ENCODE measurements at places on chromosomes 2 and 18.
A peak's percentile ranks its signal among the peaks of the same experiment; 100 is the strongest.

DNA sequence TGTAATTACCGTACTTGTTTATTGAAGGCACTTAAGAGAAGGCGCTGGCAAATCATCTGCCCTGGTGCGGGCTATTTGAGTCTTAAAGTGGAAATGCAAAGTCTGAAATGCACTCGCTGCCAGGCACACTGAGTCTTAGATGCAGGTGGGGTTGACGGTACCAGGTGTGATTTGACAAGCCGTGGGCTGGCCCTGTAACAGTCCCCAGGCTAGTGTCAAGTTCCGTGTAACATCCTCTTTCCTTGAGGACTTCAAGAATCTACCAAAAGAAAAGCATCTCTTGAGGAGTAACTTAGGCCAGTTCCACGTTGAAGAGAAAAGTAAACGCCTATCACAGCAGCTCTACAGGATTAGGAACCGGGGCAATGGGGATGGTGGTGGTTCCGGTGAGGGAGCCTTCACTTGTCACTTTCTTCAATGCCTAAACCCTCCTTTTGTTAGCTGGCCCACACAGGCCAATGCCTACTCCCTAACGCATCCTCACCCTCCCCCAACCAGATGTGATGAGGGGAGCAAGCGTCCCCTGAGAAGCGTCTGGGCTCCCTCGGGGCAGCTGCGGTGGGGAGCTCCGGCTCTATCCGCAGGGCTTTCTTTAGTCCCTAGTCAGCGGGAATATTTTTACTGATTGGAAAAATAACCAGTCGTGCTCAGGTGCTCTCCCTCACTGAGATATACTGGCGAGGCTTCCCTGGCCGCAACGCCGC, 1.5 kb upstream of the UGP2 start:
- DNase-seq = no peak

- DNase-seq = peak; percentile 91
Measured at GRCh38 chr18:80108739-80109675, at the start of gene ADNP2. ADNP2 (plus strand) TSS chr18:80109262; CDS start chr18:80117543, 8,281 bp downstream.

- no peak for DNase-seq
Measured at GRCh38 chr2:218805627-218806026, 23.7 kb downstream of the CYP27A1 start.

- DNase-seq = no peak
Measured at GRCh38 chr2:97948926-97949325, 46.8 kb downstream of the TMEM131 start.

GRCh38 chr18:73674125-73674865, 473.3 kb downstream of the FBXO15 start:
- no peak for DNase-seq

DNA sequence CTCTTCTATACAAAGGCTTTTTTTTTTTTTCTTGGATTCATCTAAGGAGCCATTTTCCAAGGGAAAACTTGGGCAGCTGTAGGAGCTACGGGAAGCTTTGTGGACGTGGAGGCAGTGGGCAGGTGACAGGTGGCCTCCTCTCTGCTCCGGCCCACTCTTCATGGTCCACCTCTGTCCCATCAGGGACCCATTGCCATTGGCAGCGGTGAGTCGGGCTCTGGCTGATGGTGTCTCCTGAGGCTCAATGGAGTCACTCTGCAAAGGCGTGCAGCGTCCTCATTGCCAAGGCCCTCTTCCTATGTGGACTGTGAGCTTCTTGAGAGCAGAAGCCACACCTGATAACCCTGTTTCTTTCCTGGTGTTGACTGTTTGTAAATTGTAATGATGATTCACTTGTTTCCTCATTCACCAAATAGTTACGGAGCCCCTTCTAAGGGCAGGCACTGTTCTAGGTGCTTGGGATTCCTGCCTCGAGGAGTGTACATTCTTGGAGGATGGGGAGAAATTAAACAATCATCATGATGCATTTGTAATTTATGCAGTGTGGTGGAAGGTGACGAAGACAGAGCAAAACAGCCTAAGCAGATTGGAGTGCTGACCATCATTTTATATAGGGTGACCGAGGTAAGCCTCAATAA, 240.3 kb upstream of the HS6ST1 start:
- no peak for DNase-seq

- no peak for DNase-seq
Measured at GRCh38 chr18:47877892-47878291, 52.6 kb downstream of the SMAD2 start.

DNA sequence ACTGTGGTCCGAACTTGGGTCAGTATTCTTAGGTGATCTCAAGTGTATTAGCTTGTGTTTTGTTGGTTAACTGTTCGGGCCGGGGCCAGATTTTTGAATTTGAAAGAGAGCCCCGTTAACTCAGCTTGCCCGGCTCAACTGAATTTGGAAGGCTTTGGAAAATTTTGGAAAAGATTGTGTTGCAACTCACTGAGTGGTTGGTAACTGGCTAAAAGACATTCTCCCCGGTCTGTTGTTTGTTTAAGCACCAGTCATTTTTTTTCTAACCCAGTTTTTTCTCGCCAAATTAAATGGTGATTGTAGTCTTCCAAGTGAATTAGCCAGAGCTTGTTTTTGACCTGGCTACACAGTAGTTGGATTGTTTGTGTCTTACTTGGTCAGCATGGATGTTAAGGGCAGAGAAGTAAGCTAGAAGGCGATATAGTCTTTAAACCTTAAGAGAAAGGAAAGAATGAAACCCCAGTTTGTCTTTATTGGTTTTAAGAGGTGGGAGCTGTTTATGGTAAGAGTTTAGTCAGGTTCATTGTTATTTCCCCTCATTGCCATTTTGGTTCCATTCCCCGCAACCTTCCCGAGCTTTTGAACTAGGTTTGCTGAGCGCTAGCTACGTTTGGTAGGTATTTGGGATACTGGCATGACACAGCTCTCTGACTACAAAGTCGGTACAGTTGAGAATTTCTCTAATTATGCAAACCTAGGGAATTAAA, 2.4 kb downstream of the MAP4K4 start:
- DNase-seq = no peak

GRCh38 chr2:38187541-38188011, 111.6 kb upstream of the CYP1B1 start:
- no peak for DNase-seq

DNA sequence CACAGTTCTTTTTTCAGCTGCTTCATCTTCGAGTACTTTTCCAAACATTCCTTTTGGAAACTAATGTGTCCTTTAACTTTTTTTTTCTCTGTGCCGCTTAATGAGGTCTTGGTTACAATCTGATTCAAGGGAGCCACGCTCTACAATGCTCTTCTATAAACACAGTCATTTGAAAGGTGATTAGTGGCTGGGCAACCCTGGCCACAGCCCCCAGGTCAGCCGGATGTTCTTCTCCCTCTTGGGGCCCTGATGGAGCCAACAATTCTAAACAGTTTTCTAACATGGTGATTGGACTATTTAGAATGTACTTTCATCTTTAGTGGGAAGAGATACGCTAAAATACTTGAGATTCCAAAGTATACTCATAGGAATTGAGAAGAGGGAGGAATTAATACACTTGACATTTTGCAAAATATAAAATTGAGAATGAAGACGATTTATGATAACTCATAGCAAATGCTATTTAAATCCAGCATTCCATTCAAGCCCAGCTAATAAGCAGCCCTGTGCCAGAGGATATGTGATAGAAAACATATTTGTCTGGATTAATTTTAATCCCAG, 83.7 kb upstream of the MBOAT2 start:
- DNase-seq = no peak

- no peak for DNase-seq
Measured at GRCh38 chr2:137237055-137237454, 471.7 kb downstream of the THSD7B start.

- DNase-seq = no peak
Measured at GRCh38 chr2:127080226-127080937, 26.6 kb downstream of the BIN1 start.

GRCh38 chr2:134275058-134275862, 21.4 kb downstream of the MGAT5 start:
- DNase-seq = no peak

- DNase-seq = no peak
Measured at GRCh38 chr2:73925853-73926492, 707 bp upstream of the DGUOK start.

GRCh38 chr18:77162580-77162979, 30.0 kb upstream of the MBP start:
- DNase-seq = no peak

DNA sequence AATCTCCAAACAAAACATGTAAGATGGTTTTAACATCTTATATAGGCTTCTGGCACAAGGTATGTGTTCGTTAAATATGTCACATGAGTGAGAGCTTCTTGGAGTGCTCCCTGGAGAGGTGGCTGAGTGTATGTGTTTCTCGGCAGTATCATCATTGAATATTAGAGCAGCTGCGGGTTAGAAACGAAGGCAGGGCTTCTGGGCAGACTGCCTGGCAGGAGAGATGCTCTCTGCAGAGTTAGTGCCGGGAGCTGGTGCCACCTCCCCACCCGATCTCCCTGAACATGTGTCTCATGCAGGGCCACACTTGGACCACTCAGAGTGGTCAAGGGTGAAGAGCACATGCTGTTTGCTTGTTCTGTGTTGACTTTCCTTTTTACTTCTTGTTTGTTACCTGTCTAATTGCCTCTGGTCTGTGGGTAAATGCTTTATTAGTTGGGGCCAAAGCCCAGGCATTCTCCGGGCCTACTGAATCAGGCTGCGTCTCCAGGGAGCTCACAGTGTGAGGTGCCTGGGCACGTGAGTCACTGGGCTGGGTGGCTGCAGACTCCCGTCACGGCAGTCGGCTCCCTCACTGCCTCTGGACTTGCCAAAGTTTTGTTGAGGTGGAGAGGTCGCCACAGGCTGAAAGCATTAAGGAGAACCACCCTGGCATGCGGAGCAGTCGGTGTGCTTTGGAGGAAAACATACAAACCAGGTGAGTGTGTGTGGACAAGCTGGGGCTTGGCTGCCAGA, 246.6 kb downstream of the FHOD3 start:
- no peak for DNase-seq

DNA sequence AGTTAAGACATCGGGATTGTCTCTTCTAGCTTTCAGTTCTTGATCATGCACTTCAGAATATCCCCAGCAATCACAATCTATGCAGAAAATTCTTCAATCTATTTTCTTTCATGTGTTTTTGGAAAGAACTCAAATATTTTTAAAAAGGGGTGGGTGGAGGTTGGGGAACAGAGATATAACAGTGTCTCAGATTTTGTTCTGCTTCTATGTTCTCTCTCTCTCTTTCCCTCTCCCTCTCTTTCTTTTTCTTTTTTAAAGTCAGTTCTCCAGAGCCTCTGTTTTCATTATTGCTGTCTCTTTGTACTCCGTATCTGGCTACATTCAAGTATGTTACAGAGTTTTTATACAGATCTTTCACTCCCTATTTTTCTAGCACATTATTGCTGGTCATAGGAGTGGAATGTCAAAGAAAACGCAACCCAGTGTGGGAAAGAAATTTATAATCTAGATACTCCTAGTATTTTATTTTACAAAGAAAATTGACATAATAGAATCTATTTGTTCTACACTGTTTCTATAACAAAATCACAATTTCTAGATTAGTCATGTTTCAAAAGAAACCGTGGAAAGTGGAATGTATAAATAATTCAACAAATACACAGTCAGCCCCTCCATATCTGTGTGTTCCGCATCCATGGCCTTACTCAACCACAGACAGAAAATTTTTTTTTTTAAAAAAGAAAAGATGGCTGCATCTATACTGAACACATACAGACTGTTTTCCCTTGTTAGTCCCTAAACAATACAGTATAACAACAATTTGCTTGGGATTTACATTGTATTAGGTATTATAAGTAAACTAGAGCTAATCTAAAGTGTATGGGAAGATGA, 11.2 kb upstream of the NEMP2 start:
- no peak for DNase-seq

DNA sequence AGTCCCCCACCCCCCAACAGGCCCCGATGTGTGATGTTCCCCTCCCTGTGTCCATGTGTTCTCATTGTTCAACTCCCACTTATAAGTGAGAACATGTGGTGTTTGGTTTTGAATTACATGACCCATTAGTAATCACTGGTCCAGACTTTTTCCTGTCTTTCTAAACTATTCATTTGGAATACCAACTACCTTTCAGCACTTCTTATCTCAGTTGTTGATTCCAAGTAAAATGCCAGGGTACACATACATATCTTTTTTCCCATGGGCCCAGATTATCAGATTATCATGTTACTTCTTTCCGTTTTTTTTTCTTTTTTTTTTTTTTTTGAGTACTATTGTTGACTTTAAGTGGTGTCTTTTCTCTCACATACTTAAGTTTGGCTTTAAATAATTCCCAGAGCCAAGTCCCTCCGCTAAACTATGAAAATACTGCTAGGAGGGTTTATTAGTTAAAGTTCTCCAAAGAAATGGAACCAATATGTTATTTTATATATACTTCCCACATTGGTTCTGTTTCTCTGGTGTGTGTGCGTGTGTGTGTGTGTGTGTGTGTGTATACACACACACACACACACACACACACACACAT, 389.3 kb downstream of the IRS1 start:
- DNase-seq = no peak

DNA sequence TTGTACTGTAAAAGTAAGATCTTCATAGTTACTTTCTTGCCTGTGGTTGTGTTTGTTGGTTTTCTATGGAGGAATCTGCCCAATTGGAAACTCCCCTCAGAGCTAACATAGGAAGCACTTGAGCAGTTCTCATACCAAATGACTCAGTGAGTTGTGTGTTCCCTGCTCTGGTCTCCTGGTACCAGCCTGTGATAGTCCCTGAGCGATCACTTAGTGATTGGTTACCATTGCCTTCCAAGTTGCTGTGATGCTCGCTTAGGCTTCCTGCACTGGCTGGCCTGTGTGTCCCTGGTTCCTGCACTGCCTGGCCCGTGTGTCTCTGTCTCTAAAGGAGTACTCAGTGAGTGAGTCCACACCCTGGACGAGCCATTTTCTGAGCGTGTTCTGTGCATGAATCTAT, 133.0 kb downstream of the MAP4K4 start:
- DNase-seq = no peak

- no peak for DNase-seq
Measured at GRCh38 chr2:7094231-7094741, 177.1 kb downstream of the RNF144A start.

All from HS-5 (cell line).